ENCODE measurements at places on chromosomes 1 and 21. TPM values are rescaled to one million over a fixed set of nuclear protein-coding genes. Genes with fewer than 3 reads are reported as not detected.

GRCh38 chr21:15437883-15438282 lies 291.9 kb upstream of the USP25 start:
- no peak for DNase-seq

GRCh38 chr1:7786795-7787194 lies 2.7 kb downstream of the PER3 start:
- no peak for DNase-seq

GRCh38 chr1:27668121-27668807 lies 3.7 kb downstream of the IFI6 start:
- no peak for DNase-seq

DNA sequence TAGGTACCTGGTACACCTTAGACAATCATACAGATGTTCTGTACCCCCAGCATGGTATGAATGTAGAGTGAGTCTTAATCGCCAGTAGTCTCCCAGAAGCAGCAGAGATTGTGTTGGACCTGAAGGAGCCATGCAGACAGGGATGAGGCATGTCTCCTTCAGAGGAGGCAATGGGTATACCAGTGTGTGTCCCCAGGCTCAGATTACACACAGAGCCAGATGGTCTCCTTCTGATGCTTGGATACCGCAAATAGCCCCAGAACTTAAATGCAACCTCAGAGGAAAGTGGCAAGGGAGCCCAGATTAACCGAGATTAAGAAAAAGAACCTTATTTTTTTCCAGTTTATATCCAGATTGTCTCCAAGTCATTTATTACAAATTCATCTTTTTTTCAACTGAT lies 96.8 kb upstream of the C21orf91 start:
- no peak for DNase-seq

GRCh38 chr1:47059376-47059775 lies 7.7 kb upstream of the CYP4Z1 start:
- no peak for DNase-seq

- no peak for DNase-seq
Observed at GRCh38 chr1:226482196-226482595, 66.4 kb upstream of the STUM start.

DNA sequence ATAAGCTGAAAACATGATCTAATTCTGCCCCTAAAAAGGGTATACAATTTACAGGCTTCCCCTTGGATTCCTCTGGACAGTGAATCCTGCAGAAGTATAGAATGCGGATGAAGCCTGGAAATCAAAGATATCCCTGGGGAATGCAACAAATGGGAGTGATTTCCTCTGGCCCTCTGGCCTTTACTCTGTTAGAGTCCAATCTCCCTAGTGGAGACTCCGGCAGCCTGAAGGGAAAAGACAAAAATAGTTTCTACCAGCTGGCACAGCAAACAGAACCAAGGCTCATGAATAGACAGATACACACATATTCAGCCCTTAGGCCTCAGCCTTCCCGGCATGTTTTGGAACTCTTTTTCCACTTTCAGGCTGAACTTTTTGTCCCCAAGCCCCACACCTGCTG lies 3.9 kb upstream of the LRRC52 start:
- DNase-seq: no peak

- DNase-seq: no peak
Observed at GRCh38 chr1:179168536-179168935, 60.9 kb downstream of the ABL2 start.

Gene BMP8B
- 2.3 TPM for polyA plus RNA-seq

Gene KLHDC7A
- not detected for polyA plus RNA-seq

Gene PPFIA4
- polyA plus RNA-seq: 0.54 TPM

Gene BRINP3
- 3.0 TPM for polyA plus RNA-seq

Gene SYCP1
- 0.07 TPM for polyA plus RNA-seq

Gene DCDC2B
- not detected for polyA plus RNA-seq

Measured in adrenal gland (tissue), 19 donors.